ENCODE measurements at places on chromosomes 6 and 20.
A peak's percentile ranks its signal among the peaks of the same experiment; 100 is the strongest.

DNA sequence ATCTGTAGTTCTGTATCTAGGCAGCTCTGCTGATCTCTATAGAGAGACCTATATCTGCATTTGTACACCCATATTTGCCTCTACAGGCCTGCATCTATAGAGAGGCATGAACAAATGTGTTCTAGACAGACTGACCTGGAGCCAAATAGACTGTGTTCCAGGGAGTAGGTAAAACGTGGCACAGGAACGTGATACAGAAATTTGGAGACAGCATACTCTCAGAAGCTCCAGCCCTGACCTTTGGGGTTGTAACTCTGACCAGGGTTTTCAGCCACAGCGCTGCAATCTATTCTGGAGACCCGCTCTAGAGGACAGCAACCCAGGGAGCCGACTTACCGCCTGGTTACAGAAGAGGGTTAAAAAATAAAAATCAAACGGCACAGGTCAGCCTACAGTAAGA is 983 bp downstream of the RBBP9 start:
- DNase-seq, result no peak

DNA sequence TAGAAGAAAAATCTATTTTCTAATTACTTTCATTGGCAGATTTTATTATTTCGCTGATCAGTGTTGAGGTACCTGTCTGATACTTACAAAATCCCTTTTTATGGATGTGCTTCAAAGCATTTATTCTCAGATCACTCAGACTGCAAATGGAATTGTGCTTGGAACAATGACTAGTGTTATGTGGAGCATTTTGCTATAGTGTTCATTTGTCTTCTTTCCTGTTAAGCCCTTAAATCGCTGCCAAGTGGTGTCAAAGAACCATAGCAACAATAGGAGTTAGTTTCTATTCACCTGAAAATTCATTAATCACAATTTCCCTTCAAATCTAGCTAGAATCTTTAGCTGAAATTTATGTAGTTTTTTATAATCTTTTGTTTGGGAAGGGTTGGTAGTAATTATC is 29.8 kb downstream of the SMPDL3A start:
- DNase-seq, result no peak

GRCh38 chr20:4973330-4974097 is 27.8 kb downstream of the SLC23A2 start:
- peak; percentile 71 for DNase-seq

- DNase-seq, result no peak
Measured at GRCh38 chr6:27468334-27468733, 4.6 kb downstream of the ZNF184 start.

DNA sequence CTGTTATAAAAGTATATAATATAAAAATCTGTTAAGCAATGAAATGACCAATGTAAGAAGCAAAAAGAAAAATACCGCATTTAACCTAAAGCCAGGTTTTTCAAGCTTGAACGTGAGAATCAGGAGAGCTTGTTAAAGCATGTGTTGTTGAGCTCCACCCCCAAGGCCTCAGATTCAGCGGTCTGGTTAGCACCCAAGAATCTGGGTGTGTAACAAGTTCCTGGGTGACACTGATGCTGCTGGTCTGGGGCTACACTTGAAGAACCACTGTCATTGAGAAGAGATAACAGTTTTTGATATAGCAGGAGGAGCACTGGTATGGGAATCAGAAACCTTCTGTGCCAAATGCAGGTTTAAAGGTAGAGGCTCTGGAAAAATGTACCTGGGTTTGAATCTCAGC is 154.0 kb downstream of the ID4 start:
- no peak for DNase-seq

GRCh38 chr6:5028921-5029320 is 25.1 kb upstream of the RPP40 start:
- no peak for DNase-seq

DNA sequence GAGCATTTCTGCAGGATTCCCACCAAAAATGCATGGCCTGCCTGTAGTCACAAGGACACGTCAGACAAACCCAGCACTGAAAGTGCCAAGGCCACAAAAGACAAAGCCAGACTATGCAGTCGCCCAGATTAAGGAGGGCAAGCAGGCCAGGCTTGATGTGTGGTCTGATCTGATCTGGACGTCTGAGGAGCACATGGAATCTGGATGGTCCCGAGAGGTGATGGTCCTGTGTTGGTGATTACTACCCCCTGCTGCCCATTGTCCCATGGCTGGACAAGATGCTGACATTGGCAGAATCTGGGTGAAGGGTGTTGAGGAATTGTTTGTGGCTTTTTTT is 17.1 kb downstream of the NPEPL1 start:
- DNase-seq, result no peak

DNA sequence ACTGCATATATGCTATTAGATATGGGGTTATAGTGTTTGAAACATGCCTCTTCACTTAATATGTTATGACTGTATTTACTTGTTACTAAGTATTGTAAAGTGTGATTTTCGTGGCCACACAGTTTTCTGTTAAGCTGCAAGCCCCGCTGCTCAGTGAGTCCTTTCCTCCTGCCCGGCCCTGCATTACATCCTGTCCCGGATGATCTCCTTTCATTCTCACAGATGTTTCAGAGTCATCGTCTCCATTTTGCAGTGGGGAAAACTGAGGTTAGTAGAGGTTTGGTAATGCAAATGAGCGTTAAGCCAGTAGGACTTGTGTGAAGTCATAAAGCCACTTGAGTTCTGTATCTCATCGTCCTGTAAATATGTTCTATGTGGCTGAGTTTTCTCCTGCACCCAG is 155.5 kb downstream of the CFAP61 start:
- DNase-seq, result no peak

DNA sequence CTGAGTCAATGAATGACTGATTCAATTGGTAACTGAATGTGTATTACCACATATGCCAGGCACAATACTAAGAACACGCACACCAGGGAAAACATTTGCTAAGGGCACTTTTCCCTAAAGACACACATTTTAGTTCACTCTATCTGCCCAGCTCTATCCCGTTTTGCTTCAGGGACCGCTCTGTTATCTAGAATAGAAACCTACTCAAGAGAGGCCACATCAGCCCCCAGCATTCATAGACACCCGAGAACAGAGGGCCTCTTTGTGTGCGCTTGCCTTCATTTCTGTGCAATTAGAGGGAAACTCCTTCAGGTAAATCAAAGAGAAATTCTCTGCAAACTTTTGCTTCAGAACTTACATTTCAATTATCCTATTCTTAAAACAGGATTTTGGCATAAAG is 50.3 kb downstream of the DZANK1 start:
- DNase-seq, result no peak

- DNase-seq, result no peak
Measured at GRCh38 chr6:112626468-112627082, 279.4 kb downstream of the RFPL4B start.

DNA sequence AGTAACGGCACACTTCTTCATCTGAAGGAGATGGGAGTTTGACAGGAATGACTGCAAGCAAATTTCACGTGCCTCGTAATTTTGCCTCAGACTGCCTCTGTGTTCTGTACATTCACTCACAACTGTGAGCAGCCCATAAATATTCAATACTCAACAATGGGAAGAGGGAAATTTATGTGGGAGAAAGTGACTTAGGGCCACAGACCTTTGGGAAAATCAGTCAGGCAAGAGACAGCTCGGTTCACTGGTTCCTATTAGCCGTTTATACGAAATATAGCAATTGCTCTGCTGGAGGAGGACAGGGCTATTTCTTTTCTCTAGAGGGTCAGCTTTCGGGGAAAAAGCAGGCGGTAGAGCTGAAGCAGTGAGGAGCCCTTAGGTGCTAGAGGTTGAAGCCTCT is 28.0 kb downstream of the OPN5 start:
- DNase-seq, result no peak

GRCh38 chr20:58893355-58894120 is 41.0 kb downstream of the GNAS start:
- no peak for DNase-seq

DNA sequence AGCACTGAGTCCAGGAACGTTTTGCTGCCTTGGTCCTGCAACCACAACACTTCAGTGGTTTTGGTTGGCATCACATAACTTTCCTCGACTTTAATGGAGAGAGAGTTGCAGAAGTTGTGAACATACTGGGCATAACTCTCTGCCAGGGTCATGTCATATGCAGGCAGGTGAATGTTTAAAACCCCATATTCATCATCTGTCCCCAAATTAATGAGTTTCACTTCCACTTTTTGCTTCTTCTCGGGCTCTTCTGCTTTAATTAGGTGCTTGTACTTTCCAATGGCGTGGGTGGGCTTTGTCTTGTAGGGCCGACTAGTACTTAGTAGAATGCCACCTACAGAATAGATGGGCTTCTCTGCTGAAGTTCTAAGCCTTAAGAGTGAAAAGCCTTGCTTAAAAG is 45.2 kb upstream of the TFAP2A start:
- peak; percentile 76 for DNase-seq

DNA sequence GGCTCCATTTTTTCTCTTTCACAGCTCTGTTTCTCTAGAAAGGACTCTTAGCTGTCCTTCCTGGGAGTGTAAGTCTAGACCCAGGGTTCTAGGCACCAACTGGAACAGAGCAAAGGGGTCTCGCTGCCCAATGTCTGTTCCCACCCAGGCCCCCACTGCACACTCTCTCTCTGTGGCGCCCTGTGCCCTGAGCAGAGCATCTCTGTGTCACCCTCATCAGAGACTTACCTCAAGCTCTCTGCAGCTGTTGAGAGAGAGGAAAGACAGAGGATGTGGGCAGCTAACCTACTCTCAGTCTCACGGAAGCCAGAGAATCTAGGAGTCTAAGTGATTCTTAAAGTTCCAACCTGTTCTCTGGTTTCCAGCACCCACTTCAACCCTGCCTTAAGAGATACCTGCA is 9.5 kb downstream of the NCR2 start:
- peak; percentile 49 for DNase-seq

DNA sequence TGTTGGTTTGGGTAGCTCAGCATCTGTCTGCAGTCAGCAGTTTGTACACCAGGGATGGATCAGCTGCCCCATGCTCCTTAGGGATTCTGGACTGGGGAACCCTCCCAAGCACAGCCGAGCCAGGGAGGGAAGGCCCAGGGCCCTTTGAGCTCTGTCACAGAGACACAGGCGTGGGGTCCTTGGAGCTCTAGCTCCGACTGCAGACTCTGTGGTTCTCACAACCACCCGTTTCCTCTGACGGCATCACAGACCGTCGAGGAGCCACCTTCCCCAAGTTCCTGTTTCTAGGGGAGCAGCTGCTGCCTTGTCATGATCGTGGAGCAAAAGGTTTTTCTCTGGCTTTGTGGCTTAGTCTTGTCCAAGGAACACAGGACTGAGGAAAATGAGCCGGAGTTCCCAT is at the start of gene SLA2:
TSS of gene SLA2 (minus strand) at position 199 of the 400 bp plus-strand sequence. CDS start 4,861 bp downstream, outside the sequence.
- peak; percentile 64 for DNase-seq

All from GM10248 (cell line).